CD8-positive, alpha-beta memory T cell (primary cell): ENCODE measurements at places on chromosomes 5 and 9.

GRCh38 chr5:150245111-150245789 lies 44.3 kb downstream of the CAMK2A start:
- no peak for DNase-seq

GRCh38 chr5:178388386-178389025 lies 155.9 kb upstream of the PHYKPL start:
- no peak for DNase-seq

GRCh38 chr5:172276214-172276613 lies 7.3 kb downstream of the UBTD2 start:
- no peak for DNase-seq

- no peak for DNase-seq
These were observed 105.9 kb downstream of the MRPS27 start for GRCh38 chr5:72214168-72214567.
